ENCODE measurements at places on chromosomes 7 and 10.

DNA sequence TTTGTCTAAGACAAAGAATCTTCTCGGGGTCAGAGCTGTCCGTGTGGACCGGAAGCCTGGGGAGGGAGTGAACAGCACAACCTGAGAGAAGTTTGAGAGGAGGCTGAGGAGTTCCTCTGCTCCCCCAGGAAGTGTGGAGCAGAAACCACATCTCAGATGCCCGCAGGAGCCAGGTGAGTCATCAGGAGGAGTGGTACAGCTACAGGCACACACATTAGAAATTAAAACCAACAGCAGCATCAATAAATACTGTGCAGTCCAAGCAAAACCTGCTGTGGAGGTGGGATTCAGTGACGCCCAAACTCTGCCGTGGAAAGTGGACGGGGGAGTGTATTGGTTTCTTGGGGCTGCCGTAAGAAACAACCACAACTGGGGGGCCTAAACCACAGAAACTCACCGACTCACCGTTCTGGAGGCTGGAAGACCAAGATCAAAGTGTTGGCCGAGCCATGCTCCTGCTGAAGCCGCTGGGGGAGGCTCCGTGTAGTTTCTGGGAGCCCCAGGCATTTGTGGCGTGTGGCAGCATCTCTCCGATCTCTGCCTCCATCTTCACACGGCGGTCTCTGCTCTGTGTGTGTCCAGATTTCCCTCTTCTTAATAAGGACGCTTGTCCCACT, 31.2 kb upstream of the GARS1 start:
- DNase-seq, result no peak

DNA sequence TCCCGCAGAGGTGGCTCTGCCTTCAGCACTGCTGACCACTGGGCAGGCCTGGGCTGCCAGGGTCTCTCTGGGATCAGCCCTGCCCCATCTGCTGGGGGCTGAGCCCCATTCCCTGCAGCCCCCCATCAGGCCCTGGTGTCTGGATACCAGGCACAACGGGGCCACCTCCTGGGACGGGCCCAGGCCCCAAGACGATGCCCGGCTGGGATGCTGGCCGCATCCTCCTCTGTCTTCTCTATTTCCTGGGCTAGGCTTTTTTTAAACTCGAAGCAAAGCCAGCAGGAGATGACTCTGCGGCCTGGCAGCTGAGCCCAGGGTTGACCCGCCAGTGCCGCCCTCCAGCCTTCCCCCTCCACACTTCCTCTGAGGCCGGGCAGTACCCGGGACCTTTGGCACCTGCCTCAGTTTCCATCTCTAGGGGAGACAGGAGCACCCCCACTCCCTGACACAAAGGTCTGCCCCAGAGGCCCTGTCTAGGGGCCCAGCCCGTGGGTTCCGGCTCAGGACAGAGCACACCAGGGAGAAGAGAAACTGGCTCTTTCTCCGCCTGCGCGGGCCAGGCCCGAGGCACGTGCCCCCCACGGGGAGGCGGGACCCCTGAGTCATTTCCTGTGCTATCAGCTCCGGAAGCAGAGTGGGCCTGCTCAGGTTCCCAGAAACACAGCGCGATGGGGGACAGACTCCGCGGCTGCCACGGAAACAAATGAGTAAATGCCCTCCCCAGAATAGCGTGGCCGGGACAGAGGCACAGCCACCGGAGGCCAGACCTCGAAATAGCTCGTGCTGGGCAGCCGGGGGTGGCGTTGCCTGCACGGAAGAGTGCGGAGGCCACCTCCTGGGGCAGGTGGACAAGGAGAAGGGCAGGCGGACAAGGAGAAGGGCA, 84.6 kb upstream of the PDGFA start:
- peak; percentile 80 for DNase-seq

DNA sequence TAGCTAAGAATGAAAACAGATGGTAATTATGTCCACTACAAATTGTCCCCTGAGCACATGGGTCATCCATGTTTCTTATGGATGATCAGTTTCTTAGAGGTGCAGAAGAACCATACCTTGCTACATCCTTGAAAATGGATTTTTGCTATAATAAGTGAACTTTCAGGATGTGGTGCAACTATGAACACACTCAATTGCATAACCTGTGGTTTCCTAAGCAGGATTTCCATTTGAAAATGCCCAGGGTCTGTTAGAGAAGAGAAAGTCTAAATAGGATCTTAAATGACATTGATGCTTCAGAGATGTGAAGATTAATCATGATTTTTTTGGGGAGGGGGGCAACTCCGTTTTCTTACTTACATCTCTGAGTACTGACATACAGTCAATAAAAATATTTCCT, 39.6 kb upstream of the CACNB2 start:
- DNase-seq, result no peak

DNA sequence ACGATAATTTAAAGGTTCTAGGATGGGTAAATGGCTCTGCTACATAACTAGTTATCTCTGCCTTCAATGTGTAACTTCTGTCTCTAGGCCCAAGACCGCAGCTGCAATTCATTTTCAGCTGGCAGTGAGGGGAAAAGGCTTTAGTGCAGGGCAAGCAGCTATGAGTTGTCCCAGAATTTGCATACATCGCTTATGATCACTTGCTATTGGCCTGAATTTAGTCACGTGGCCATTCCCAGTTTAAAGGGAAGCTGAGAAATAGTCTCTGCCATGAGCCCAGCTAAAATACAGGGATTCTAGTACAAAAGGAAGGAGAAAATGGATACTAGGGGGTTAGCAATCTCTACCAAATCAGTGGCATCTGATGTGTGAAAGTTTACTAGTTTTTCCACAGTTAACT, 145.8 kb upstream of the IMMP2L start:
- DNase-seq, result no peak

DNA sequence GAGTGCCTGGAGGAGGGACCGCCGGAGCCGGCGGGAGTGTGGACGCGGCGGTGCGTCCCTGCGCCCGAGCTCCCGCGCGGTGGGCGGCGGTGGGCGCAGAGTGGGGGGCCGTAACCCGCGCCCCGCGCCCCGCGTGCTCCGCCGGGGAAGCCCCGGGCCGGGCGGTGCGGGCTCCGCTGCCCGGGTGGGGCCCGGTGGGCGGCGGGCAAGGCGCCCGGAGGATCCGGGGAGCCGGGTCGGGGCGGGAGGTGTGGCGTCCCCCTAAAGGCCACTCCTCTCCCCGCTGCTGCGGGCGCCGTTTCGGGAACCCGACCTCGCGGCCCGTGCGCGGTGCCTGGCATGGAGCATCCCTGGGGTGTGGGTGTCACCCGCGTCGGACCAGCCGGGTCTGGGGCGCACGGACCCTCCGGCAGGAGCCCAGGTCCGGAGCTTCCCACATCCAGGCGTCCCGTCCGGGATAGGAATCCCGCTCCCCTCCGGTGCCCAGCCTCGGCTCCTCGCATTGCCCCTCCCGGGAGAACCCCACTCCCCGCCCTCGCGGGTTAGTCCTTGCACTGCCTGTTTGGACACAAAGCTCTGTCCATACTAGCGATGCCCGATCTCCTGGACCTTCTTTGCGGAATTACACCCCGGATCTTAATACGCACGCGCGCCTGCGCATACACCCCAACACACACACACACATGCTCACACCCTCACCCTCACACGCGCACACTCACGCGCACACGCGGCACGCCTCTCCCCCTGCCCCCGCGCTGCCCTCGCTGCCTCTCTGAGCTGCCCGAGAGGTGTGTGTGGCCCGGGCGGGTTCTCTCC, 723 bp downstream of the MTURN start:
- DNase-seq, result peak; percentile 51

DNA sequence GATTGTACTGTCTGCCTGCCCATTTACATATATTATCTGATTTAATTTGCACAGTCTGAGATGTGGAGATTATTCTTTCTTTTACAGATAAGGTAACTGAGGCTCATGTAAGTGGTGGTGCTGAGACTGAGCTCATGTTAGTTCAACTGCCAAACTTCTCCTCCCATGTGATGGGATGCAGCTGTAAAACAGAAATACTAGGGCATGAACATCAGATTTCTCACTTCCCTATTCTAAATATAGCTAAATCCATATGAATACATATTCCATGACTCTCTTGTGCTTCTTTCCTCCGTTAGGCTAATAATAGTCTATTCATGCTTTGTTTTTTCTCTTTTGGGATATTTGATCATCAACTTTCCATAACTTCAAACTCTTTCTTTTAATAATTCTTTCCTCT, 84.7 kb downstream of the PTPRZ1 start:
- DNase-seq, result no peak

DNA sequence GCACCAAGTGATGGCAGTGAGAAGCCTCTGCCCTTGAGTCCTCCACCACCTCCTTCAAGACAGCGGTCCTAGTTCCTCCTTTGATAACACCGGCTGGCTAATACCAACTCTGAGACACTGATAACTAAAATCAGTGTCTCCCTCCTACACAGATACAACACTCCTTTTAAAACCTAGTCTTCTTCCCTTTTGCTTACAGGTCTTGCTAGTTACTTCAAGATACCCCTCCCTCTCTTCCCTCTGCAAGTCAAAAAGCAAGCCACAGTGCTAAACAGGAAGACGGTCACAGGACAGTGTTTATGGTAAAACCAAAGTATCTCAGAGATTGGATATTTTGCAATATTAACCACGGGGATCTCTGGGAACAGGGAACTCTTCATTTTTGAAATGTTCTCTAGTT, 4.6 kb downstream of the AKR1B1 start:
- no peak for DNase-seq

Measured in GM12892 (cell line).